ENCODE measurements at places on chromosomes 7 and 10.

- DNase-seq = no peak
Observed at GRCh38 chr10:48550977-48551376, 53.9 kb downstream of the ARHGAP22 start.

GRCh38 chr10:122277526-122278136 lies 6.5 kb downstream of the BTBD16 start:
- DNase-seq = no peak

DNA sequence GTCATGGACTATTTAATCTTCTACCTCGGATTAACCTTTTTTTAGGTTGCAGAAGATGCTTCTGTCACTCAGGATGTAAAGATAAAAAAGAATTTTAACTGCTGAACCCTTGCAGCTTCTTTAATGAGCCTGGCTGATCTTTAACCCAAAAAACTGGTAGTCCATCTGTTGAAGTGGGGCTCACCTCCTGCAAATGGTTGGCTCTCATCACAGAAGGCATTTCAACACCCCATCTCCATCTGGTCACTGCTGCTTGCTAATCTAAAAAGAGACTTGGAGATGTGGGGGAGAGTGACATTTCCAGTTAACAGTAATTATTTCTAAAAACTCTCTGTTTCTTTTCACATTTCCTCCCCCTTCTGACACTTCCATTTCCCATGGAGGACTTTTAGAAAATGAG lies 208.6 kb downstream of the LHFPL3 start:
- no peak for DNase-seq

DNA sequence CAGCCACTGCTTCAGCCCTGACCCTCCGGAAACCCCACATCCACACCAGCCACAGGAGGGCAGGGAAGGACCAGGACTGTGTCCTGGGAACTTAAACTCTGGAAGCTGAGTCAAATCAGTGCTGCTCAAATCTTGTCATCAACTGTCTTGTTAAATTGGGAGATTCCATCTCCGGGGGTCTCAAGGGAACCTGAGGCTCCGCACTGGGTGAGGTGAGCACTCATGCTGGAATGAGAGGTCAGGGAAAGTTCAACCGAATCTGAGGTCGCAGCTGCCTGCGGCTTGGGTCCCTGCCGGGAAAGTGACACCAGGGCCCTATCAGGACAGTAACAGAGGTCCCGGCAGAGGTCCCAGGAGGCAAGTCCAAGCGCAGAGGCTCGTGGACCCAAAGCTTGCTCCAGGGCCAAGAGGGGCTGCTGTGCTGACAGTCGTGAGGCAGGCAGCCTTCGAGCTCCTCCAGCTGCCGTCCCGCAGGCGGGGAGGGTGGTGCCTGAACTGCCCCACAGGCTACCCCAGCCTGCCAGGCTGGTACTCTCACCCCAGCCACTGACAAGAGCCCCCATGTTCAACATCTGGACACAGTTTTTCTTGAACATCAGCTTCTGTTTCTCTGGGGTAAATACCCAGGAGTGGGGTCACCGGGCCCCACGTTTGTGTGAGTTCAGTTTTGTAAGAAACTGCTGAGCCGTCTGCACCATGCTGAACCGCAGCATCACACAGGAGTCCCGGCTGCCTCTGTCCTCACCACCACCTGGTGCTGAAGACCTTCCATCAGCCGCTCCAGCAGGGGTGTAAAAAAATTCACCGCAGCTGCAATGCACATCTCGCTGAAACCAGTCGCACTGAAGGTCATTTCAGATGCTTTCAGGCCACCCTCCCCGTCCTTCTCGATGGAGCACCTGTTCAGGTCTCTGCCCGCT lies 101.0 kb downstream of the DIP2C start:
- no peak for DNase-seq

DNA sequence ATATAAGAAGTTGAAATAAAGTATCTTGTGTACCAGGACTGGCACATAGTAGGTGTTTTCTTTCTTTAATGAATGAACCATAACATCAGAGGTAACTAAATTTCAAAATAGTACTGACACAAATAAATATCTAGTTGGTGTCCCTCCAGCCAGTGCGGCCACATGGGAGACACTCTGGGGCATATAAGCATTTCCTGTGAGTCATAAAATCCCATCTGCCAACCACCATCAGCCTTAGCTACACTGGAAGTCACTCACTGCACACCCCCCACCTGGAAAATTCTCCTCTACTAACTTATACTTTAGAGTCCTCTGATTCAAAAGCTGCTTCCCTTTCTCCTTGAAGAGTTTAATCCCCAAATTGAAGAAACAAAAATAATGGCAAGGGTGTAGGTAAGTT lies 32.5 kb downstream of the DYDC1 start:
- DNase-seq = no peak

- no peak for DNase-seq
Observed at GRCh38 chr10:45239642-45240041, 75.8 kb downstream of the OR13A1 start.

All from WTC11 (cell line).